T-helper 2 cell treated with Interferon-gamma antibody and Interleukin-4, amounts not matched to agents 5 μg/mL and 100 μg/mL, for 36 hours (primary cell): ENCODE measurements at places on chromosomes 12 and 14.

- DNase-seq, result peak; percentile 43
Observed at GRCh38 chr14:69574263-69574953, at the start of gene CCDC177. TSS of gene CCDC177 (minus strand) at chr14:69574871. CDS start at chr14:69573622, 1,249 bp downstream.

DNA sequence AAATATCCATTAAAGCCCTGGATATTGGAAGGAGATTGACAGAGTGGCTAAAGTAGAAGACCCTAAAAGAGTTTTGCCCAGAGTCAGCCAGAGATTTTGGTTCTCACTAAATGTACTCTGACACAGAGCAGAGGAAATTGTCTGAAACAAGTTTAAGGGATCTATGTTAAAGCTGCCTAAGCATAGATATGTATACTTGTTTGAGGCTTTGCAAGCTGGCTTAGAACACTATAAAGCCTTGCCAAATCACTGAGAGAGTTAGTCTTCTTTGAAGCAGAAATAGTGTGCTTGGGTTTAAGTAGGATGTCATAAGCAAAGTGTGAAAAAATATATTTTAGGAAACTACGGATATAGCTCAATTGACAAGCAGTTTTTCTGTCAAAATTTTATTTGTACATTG is 653.5 kb downstream of the FSCB start:
- DNase-seq, result no peak

DNA sequence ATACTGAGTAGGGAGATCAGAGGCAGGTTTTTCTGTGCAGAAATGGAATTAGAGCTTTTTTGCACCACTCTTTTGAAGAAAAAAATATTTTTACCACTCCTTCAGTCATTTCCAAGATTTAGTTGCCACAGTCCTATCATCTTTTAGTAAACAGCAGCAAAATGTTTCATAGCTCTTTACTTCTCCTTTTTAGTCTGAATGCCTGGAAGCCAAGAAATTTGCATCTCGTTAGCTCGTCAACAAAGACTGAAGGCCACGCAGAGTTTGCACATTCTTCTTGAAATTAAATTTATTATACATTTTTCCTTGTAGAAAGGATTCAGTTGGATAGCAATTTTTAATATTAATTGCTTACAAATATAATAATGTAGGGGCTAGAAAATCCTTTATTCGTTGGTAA is 544.5 kb upstream of the ATP2B1 start:
- no peak for DNase-seq

GRCh38 chr14:77478029-77478428 is 20.1 kb downstream of the AHSA1 start:
- DNase-seq, result no peak

- DNase-seq, result no peak
Observed at GRCh38 chr12:15522574-15523187, 200.4 kb downstream of the PTPRO start.

DNA sequence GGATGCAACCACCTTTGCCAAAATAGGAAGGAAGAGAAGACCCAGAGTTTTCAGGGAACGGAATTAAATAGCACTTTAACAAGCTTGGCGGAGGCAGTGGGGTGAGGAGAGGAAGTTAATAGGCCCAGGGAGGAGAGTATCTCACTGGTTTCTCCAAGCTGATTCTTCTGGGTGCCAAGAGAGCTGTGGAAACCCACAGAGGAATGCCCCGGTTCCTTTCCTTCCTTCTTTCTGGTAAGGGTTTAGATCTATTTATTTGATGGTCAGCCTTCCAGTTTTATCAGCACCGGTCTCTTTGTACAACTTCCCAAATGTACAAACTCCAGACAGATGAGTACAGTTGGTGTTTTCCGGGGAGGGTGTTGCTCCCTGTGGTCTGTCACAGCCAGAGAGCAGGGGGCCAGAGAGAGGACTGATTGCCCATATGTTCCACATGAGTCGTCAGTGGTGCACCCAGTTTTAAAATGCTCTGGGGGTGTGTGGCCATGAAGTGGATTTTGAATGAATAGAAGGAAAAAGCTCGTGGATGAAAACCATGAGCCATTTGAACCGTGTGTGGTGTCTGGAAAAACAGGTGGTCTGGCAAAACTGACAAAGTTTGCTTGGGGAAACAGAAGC is 26.6 kb downstream of the PRKCH start:
- peak; percentile 57 for DNase-seq

GRCh38 chr14:77375164-77375950 is 1.5 kb downstream of the TMED8 start:
- no peak for DNase-seq

DNA sequence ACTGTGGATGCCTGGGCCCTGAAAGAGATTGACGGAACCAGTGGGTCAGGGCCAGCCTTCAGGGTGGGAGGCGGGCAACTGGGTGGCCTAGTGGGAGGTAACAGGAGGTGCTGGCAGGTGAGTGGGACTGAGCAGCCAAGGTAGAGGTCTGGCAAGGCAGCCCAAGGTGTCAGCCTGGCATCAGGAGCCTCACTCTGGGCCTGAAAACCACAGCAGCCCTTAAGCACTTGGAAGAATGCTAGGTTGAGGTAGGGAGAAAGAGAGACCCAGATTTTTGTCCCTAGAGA is 315.8 kb upstream of the PRICKLE1 start:
- DNase-seq, result no peak

- no peak for DNase-seq
Observed at GRCh38 chr14:93987815-93988476, 9.2 kb upstream of the CCDC197 start.

GRCh38 chr12:94762943-94763342 is 112.6 kb upstream of the TMCC3 start:
- no peak for DNase-seq

- DNase-seq, result no peak
Observed at GRCh38 chr12:6962285-6963015, 8.0 kb downstream of the PHB2 start.

- no peak for DNase-seq
Observed at GRCh38 chr12:79227091-79227490, 362.5 kb downstream of the SYT1 start.
